ENCODE measurements at places on chromosomes 6 and 20.

DNA sequence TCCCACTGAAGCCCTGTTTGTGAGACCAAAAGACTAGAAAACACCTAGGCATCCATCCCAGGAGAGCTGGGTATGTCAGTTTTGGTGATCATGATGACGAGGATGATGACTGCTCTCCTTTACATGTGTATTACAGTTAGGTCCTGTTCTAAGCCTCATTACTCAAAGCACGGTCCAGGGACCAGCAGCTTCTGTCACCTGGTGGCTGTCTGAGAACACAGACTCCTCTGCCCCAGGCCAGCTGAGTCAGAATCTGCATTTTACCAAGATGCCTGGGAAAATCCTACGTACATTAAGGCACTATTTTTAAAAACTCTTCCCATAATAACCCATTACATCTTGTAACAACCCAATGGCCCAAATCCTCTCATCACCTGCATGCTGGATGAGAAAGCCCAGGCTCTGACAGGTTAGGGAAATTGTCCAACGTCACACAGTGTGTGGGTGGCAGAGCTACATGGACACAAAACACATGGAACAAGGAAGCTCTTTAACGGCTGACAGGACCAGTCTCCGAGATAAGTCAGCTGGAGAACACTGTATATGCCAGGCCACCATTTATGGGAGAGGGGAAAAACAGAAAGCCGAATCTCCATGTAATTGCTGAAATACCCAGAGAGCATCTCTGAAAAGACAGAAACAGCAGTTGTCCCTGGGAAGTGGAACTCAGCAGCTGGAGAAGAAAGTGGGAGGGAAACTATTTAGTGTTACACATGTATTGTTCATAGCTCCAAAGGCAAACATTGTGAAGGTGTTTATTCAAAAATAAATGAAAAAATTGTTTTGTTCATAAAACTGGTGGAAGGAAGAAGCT, 65.4 kb downstream of the BMP7 start:
- DNase-seq = no peak

DNA sequence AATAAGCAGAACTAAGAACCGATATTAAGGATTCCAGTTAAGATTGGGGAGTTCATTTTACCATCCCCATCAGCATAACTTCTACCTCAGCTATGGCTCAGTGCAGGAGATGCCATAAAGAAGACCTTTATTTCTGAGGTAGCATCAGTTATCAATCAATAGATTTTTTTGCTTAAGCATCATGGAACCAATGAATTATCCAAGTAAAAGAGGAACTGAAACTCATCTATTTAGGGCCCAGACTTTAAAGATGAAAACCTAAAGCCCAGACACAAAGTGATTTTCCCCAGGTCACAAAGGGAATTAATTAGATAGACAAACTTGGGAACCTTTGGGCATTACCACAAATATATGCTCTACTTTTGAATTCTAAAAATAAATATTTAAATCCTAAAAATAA, 59.2 kb upstream of the TINAG start:
- no peak for DNase-seq

GRCh38 chr6:92404281-92404680, 1015.1 kb downstream of the EPHA7 start:
- no peak for DNase-seq

DNA sequence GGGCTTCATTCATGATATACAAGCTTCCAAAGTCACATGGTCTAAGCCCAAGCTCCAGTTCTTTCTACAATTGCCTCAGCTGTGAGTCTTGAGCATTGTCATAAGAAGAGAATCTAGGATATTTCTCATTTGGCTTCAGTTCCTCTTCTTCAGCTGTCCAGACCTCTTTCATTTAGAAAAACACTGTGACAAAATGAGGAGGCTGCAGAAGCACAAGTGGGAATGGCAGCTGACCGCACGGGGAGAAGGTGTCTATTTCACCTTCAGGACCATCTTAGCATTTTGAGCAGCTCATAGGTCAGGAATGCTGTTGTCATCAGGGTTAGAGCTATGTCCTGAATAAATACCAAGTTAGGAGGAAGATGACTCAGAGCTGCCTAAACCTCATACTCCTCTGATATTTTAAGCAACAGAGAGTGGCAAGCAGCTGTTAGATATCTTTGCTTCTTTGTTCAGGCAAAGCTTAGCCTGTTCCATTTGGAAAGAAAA, 390.1 kb upstream of the CITED2 start:
- DNase-seq = peak; percentile 95

DNA sequence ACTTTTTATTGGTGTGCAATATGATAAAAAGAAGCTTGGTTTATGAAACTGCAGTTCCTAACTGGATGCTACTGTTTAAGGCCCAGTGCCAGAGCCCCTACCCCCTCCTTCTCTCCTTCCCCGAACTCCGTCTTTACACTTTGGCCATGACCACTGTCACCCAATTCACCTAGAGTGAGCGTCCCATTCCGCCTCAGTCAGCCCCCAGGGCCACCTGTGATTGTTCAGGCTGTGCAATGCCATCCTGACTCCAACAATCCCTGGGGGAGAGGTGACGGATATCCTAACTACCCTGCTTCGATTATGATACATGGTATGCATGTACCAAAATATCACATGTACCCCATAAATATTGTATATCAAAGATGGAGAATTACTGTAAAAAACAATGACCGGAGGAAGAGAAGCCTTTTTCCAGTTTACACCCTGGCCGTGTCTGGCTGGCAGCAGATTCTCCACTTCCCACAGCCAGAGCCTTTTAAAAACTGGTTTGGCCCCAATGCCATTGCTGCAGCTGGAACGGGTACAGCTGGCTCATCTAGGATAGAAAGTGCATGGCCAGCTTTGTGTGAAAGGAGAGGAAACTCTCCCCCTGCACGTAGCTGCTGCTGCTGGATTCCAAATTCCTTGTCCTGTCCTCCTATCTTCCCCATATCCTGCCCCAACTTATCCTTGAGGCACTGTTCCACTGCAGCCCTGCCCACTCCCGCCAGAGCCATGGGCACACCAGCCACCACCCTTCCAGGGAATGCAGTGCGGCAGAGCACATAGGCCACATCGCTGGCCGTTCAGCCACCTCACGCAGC, 99.7 kb downstream of the JPH2 start:
- DNase-seq = no peak

GRCh38 chr6:56437171-56437900, 190.0 kb upstream of the COL21A1 start:
- no peak for DNase-seq

- no peak for DNase-seq
Observed at GRCh38 chr20:58611236-58612030, 39.6 kb upstream of the STX16 start.

DNA sequence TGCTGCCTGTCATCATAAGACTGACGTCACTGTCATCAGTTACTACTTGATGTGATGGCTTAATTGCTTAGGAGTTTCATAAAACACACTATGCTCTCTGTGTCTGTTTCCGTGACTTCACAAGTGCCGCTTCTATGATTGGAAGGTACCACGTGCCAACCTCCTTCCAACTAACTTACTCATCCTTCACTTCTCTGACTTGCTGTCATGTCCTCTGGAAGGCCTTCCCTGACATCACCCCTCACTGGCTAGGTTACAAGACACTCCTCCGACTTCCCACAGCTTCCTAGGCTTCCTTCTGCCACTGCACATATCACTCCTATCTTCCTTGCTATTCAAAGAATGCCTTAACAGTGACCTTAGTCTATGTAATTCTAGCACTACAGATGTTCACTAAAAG, 20.4 kb downstream of the SERINC3 start:
- no peak for DNase-seq

DNA sequence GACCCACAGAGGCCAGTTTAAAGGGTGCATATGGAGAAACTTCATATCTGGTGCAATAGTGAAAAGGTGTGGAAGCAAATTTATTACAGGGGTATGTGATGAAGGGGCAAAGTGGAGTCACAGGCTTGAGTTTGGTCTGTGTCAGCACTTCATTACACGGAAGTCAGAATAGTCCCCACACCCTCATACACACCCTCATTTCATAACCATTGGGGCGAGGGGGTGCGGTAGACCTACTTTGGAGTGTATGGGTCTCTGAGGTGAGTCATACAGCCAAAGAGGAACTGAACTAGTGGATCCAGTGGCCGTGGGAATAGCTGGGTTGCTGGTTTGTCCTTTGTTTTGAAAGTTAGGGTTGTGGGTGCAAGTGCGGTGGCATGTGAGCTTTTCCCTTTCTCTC, 3.3 kb downstream of the TM9SF4 start:
- DNase-seq = no peak

GRCh38 chr20:3101737-3102574, 17.4 kb upstream of the AVP start:
- DNase-seq = no peak

GRCh38 chr20:60046011-60046413, 87.8 kb downstream of the CDH26 start:
- no peak for DNase-seq

DNA sequence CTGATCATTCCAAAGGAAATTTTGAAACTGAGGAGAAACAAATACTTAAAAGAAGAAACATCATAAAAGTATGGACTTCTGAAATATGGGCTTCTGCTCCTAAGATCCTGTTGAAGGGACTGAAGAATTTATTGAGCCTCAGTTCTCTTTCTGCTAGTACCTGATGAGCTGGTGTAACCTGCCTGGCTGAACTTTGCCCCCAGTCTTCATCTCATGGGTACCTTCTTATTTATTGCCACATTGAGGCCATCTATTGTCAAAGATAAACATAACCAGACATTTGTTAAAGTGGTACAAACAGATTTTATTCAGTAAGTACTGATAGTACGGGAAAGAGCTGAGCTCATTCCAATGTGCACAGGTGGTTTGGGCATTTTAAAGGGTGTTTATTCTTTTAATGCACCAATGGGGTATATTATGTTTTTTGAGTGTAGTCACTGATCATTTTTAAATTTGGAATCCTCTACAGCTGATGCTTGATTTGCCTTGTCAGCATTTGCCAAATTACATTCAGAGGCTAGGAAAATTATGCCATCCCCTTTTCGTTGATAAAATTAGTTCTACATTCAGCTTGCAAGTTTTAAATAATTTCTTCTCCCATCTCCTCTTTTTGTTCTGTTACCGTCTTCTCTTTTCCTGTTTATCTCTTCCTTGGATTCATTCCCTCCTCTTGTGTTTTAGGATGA, 118.2 kb downstream of the PRIM2 start:
- no peak for DNase-seq

- DNase-seq = no peak
Observed at GRCh38 chr6:51926125-51926524, 161.3 kb downstream of the PKHD1 start.

- no peak for DNase-seq
Observed at GRCh38 chr6:61887423-61887822, 398.6 kb downstream of the KHDRBS2 start.

DNA sequence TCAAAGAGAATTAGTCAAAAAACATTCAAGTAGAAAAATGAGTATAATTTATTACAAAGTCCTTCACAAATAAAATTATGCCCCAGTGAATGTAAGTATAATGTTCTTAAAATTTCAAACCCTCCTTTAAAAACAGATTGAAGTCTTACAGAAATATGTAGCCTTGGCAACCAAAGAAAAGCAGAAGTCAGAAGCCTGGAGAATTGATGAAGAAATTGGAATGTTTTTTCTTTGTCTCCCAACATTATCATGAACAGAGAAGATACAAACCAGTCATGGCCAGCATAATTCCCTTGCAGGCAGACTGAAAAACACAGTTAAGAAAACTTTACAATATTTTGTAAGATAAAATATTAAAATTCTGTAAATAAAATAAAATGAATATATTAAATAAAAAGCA, 221.9 kb downstream of the TBC1D32 start:
- DNase-seq = no peak

DNA sequence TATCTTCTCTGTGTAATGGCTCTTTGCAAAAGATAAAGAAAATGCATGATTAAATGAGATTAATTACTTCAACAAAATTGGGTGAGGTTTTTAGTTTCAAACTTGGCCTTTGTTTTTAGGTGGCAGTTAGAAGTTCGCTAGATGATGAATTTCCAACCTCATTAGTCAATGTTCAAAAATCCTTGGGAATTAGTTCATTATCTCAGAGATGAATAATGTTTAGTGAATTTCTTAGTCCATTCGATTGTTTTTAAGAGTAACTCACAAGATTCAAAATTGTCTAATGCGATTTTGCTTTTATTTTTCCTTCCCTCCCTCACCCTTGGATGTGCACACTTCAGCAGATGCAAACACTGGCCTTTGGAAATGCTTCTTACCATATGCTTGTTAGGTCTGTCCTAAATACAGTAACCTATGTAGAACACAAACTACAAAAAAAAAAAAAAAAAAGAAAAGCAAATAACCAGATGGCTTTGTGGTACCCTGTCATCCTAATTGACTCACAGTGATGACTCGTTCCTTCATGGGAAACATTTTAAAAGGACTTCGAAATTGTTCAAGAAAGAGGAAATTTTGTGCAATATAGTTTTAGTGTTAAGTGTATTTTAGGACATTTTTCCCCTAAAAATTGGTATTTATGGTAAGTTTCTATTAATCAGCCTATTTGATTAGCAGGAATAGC, 66.7 kb downstream of the FAM229B start:
- DNase-seq = peak; percentile 48

DNA sequence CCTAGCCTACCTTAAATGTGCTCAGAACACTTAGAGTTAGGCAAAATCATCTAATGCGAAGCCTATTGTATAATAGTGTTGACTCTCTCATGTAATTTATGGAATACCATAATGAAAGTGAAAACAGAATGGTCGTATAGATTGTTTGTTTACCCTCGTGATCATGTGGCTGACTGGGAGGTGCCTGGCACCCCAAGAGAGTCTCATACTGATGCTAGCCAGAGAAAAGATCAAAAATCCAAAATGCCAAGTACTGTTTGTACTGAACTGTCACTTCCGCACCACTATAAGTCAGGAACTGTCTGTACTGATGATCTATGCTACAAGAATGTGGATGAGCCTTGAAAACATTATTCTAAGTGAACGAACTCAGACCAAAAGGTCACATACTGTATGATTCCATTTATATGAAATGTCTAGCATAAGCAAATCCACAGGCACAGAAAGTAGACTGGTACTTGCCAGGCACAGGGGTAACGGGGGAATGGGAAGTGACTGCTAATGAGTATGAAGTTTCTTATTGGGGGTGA, 22.4 kb downstream of the ZMYND8 start:
- peak; percentile 77 for DNase-seq

- DNase-seq = no peak
Observed at GRCh38 chr20:48040491-48040890, 255.2 kb upstream of the SULF2 start.

Measured in fibroblast of skin of left biceps (primary cell).